ENCODE measurements at places on chromosomes 1 and 21.

DNA sequence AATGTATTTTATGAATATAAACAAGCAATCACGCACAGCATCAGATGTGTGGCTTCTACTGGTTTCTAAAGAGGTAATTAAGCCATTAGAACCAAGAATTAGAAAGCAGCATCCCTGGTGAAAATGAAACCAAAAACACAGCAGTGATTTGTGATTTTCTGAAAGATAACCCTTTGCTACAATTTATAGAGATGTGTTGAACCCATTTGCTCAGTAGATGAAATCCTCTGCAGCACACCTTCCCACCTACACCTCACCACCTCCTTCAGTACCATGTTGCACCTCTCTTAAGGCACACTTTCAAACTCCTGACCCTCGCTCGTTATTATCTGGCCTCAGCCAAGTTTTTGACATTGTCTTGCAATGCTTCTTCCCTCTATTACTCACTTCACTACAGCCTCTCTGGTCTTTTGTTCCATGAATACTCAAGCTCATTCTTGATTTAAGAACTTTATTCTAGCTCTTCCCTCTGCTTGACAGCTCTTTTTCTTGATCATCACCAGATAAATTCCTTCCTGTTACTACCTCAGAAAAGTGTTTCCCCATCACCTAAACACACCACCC is 38.6 kb downstream of the NSL1 start:
- DNase-seq, result peak; percentile 33

DNA sequence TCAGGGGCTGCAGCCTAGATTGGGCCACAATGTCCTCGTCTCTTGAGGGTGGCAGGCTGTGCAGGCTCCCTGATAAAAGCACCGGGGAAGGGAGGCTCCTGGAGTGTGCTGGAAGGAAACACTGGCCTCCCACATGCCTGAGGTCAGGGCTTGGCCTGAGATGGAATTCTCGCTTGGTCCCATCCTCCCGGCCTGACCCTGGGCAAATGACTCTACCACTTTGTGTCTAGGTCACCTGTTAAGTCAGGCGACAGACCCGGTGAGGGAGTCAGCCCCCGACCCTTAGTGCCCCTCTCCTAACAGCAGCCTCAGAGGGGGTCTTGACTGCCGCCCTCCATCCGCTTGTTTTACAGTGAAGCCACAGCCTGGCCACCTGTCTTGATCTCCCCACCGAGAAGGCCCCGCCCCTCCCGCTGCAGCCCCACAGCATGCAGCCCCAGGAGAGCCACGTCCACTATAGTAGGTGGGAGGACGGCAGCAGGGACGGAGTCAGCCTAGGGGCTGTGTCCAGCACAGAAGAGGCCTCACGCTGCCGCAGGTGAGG is 2.5 kb downstream of the SMIM1 start:
- DNase-seq, result peak; percentile 38

- peak; percentile 81 for DNase-seq
These were observed 48.6 kb upstream of the COL11A1 start for GRCh38 chr1:103156966-103157365.

GRCh38 chr1:3510136-3510955 is 55.9 kb downstream of the ARHGEF16 start:
- no peak for DNase-seq

DNA sequence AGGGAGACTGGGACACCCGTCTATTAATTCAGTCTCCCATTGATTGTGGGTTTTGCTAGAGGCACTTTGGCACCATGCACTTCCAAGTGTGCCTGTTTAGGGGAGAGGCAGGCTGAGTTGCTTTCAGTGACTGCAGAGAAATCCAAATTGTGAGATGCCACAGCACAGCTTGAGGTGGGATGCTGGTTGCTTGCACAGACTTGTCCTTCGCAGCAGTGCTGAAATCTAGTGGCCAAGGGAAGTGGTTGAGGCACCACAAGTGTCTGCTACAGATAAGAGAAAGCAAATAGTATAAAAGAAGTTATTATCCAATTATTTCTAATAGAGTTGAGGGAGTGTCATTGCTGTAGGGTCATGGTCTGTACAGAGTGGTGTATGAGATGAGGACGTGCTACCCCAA is 40.0 kb upstream of the APP start:
- no peak for DNase-seq

DNA sequence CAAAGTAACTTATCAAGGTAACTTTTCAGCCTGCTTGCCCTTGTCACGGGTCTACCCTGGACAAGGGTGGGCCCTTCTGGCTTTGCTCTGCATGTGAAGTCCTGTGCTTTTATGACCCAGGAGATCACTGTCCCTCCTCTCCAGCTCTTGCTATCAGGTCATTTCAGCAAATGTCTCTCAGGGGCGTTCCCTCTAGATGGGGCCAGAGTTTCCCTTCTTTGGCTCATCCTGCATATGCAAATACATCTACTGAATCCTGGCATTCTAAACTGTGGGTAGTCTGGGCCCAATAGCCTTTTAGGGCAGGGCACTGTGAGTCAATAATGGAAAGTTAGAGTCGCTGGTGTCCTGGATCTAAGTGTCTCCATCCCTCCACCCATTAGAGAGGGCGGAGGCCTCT is 366.9 kb upstream of the USP24 start:
- DNase-seq, result no peak

DNA sequence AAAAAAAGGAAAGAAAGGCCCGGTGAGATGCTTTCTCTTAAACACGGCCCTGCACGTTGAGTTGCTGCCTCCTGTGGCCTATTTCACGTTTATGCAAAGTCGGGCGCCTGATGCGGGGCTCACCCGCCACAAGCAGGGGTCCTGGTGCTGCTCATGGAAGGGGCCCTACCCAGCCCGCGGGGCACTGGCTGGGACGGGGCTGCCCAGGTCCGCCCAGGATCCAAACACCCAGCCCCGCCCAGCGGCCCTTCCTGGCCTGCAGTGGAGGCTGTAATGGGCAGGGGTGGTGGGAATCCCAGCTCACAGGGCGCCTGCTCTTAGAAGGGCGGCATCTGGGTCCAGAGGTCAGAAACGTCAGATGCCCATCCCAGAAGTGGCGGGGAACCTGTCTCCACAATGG is 1.6 kb downstream of the COL6A2 start:
- DNase-seq, result peak; percentile 56

- no peak for DNase-seq
These were observed 100.8 kb downstream of the PRDM16 start for GRCh38 chr1:3169665-3170356.

DNA sequence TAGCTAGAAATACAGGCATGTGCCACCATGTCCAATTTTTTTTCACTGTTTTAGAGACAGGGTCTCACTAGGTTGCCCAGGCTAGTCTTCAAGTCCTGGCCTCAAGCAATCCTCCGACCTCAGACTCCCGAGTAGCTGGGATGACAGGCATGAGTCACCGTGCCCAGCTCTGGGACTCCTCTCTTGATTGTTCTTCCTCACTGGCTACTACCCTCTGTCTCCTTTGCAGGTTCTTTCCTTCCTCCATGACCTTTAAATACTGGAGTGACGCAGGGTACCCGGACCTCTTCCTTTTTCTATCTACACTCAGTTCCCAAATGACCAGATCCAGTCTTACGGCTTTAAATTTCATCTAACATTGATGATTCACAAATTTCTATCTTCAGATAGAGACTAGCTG is 34.9 kb downstream of the ASH1L start:
- DNase-seq, result no peak

DNA sequence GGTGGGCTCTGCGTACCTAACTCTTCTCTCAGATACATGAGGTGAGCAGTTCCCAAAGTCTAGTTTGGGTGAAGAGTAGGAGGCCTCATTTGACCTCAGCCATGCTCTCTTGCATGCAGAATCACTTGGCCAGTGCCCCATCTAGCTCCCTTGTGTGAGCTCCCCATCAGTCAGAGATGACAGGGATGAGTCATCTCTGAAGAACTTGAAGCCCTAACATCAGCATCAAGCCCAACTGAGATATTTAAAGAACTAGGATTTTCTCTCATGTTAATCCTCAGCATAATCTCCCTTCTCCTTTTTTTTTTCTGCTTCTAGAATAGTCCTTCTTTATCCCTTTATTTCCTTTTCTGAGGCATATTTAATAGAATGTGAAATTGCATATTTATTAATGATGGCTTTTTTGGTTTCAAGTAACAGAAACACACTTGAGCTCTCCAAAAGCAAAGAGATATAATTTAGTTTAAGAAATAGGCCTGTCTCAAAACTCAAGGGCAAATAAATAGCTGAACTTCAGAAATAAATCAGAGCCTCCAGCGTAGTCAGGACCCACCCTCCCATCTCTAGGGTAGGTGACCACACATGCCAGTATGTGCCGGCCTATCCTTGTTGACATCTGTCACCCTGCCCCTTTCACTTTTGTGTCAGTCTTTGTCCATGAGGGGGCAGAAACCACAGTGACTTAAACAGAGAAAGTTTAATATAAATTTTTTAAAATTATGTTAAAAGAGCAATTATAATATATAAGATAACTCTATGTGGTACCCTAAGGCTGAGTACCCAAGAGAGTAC is 112.3 kb downstream of the TSEN15 start:
- peak; percentile 91 for DNase-seq

- DNase-seq, result no peak
These were observed 1748.4 kb downstream of the MRPL39 start for GRCh38 chr21:23858878-23859277.

- DNase-seq, result no peak
These were observed 108.0 kb downstream of the HMGB4 start for GRCh38 chr1:33971913-33972312.

DNA sequence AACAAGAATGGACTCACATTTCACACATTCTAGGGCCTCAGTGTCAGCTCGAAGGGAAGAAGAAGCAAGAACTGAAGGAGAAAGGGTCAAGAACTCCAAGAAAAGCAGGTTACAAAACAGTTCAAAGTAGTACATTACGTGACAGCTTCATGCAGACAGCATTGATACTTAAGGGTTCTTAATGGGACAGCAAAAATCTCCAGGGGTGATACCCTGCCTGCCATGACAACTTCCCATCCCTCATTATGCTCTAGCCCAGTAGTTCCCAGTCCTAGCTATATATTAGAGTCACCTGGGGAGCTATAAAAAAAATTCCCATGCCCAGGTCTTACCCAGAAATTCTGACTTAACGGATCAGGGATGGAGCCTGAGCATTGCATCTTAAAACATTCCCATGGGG is 51.2 kb upstream of the PROX1 start:
- DNase-seq, result no peak
